ENCODE measurements at places on chromosomes 4 and X.

GRCh38 chr4:90648791-90649190 is 521.6 kb downstream of the CCSER1 start:
- no peak for DNase-seq

DNA sequence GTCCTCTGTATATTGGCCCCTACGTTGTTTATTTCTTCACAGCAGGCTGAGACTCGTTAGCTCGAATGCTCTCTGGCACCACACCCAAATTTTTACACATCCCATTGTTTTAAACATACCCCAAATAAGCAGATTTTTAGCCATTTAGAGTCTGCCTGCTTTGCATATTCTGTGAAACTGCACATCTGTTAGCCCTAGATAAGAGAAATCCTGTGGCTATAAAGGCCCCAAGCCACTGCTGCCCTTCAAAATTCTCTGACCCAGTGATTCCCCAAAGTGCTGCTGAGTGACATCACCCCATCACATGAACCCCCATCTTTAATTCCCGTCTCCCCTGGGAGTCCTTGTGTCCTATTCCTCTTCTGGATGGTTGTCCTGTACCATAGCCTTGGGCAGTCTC is 20.8 kb downstream of the TEX13C start:
- no peak for DNase-seq

DNA sequence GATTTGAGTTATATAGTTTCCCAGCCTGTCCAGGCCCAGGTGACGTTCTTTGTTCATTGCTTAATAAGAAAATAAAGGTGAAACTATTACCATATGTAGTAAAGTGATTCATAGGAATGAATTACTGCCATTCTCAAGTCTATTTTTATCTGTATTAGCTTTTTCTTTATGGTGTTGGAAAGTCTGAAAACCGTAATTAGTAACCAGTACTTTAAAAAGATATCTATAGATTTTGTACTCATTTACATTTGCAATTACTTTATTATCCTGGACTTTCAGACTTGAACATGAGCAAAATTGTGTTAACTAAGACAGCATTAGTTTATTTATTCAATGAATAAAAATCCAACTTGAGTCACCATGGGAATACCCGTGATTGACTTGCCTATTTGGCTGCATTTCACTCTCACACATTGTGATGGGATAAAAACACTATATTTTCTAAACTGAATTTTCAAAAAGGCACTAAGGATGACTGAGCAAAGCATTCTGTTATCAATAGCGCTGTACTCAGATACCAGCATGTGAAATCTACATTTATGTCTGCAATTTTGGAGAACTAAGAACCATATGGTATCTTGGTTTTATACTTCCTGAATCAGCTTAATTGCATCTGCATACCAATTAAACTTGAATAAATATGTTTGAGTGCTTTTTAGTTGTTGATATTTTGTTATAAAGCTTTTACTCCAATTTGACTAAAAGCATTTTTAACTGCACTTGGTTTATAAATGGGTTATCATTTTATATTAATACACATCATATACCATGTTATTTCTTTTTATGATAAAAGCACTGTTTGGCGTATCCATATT is 154.6 kb downstream of the CCSER1 start:
- no peak for DNase-seq

DNA sequence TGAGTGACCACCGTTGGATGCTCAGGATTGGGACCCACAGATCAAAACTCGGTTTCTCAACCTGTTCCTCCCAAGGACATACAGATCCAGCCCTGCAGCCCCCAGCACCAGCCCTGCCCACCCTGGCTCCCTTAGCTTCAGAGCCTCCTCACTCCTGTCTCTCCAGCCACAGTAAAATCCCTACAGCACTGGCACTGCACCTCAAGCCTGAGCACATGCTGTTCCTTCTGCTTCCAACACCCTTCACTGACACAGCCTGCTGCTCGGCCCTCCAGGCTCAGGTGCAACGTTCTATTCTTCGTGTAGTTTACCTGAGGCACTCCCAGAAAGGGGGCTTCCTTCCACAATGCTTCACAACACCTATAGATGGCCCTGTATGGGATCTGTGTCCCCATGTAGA is 163.6 kb downstream of the EVC2 start:
- no peak for DNase-seq

DNA sequence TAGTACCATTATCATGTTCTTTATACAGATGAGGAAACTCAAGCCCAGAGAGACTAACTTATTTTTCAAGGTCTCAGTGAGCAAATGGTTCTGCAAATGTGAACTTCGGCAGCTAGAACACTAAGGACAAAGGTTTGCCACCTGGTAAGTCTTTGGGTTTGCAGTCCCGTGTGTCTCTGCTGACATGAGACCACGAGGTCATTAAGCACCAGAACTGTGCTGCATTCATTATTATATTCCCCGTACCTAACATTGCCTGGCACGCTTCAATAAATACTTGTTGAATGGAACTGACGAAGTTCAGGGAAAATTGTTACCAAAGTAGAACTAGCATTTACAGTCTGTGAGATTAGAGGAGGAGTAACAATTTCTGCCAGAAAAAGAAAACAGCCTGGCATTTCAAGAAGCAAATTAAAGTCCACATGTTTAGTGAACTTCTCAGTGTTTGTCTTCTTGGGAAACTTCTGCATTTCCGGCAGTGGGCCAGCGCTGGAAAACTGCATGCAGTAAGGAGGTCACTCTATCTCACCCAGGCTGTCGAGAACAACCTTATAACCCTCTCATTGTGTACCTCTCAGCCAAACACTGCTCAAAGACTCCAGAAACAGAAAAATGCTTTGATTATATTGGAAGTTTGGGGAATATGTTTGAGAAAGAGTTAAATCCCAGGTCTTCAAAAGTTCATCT is 67.4 kb upstream of the CPEB2 start:
- DNase-seq: no peak

DNA sequence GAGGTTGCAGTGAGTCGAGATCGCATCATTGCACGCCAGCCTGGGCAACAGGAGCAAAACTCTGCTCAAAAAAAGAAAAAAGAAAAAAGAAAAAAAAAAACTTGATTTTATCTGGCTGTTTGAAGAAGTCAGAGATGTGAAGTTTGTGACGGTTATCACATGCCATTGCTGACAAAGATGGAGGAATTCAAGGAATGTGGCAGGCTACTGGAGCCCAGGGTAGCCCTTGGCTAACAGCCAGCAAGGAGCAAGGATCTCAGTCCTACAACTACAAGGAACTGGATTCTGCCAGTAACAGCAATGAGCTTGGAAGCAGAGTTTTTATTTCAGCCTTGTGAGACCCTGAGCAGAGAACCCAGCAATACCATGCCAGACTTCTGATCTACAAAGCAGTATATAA is 24.3 kb upstream of the TET2 start:
- no peak for DNase-seq

DNA sequence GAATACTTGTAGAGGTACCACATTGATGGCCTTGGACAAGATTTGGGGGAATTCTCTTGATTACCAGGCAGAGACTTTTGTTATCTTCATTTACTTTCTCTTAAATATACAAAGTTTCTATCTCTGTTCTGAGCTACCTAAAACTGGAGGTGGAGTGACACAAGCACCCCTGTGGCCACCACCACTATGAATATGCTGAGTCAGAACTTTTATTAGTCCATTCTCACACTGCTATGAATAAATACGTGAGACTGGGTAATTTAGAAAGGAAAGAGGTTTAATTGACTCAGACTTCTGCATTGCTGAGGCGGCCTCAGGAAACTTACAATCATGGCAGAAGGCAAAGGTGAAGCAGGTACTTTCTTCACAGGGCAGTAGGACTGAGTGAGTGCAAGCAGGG is 67.1 kb downstream of the RTL3 start:
- DNase-seq: no peak

GRCh38 chr4:135548711-135549110 is 1347.1 kb upstream of the PABPC4L start:
- no peak for DNase-seq

DNA sequence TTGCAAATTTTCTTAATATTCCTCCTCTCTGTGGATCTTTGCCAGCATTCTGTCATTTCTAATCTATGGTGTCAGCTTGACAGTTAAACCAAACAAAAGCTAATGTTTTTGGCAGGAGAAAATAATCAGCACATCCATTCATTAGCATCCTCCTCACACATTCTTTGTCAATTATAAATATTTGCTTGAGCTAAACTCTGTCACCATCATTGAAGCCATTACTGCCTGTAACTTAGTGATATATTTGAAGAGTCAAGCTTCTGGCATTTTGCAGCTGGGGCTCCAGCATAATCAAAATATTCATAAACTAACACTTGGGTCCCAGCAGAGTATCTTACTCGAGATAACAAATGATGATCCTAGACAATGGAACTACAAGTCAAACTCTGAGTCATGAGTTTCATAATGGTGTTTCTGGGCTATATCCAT is 126.1 kb downstream of the EIF4E start:
- no peak for DNase-seq

- no peak for DNase-seq
Measured at GRCh38 chr4:120435179-120435578, 368.5 kb upstream of the MAD2L1 start.

DNA sequence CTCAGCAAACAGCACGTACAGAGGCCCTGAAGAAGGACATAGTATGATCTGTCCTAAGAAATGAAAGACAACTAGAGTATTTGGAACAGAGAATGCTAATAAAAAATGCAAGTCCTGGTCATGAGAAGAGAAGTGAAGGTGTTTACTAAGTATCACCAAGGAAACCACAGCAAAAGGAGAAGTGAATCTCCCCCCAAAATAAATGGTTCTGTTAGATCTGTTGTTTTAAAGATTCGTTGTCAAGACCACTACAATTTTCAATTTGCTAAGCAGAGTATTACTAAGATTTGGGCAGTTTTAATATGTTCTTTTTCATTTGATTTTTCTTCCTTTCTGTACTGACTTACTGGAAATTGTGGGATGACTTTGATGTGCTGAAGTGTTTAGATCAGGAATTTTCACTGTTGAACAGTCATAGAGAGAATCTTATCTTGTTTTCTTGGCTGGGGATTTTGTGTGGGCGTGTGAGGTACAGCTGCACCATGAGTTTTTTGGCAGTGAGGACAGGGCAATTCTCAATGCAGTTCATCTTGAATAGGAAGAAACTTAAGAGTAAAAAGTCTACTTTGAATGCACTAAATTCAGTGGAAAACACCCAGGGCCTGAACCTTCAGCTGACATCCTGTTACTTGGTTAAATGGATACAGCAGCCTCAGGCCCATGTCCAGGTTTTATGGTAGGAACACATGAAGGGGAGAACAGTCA is 132.2 kb downstream of the STIM2 start:
- DNase-seq: no peak

DNA sequence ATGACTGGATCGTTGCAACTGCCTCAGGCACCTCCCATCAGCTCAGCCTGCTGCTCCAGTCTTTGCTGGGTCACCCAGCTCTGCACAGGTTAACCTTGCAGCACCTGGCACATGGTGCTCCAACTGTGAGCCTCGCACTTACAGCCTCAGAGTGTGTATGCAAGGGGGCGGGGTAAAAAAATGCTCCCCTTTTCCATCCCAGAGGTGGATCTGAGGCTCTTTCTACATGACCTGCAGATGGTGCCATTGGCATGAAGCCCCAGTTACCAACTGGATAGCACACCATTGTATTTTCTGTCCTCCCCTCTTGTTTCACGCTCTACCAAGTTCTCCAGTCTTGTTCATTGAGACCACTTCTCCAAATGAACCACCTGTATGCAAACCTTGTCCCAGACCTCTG is 46.2 kb upstream of the TRPC3 start:
- DNase-seq: no peak

DNA sequence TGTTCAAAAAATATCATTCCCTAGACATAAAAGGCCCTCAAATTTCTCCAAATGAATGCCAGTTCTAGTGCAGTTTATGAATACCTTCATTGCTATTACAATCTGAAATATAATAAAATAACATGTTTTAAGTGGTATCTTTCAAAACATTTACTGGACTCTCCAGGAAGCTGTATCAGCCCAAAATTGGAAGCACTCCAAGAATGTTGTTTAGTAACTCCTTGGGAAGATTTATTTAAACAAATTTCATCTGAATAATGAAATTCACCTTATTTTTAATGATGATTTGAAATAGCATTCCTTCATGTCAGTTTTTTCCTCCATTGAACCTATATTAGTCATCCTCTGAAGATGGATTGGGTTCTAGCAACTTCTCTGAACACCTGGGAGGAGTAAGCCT is 217.2 kb upstream of the PCDH18 start:
- DNase-seq: no peak

- DNase-seq: no peak
Measured at GRCh38 chrX:131058136-131058868, at the start of gene ARHGAP36. ARHGAP36 (plus strand) TSS chrX:131058346; CDS start chrX:131081666, 23,320 bp downstream.

- no peak for DNase-seq
Measured at GRCh38 chrX:119735467-119735866, 22.9 kb upstream of the SOWAHD start.

GRCh38 chrX:95728446-95728845 is 956.2 kb upstream of the DIAPH2 start:
- DNase-seq: no peak

DNA sequence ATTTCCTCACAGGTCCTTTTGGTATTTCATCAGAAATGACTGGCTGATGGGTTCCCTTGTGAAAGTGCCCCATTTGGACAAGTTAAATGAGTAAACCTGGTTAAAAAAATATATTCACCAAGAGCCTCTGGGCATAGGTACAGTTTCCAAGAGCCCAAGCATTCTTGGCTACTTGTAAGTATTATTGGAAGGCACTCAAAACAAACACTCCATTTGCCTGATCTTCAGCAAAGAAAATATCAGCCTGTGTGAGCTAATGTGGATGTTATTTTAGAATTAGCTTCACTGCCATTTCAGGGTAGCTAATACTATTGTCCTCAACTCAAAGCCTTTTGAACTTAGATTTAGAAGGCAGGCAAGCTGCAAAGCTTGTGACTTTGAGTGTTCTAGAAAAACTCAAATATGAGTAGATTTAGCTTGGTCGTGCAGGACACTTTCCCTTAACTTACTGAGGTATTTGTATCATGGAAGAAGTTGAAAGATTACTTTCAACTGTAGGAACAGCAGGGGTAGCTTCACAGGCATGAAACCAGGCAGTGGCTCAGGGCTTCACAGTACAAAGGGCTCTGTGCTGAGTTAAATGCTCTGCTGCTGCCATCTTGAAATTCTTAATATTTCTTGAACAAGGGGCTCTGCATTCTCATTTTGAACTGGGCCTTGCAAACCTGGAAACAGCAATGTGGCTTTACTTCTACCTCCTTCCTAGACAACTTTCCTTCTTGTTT is 177.2 kb downstream of the AMELX start:
- no peak for DNase-seq

DNA sequence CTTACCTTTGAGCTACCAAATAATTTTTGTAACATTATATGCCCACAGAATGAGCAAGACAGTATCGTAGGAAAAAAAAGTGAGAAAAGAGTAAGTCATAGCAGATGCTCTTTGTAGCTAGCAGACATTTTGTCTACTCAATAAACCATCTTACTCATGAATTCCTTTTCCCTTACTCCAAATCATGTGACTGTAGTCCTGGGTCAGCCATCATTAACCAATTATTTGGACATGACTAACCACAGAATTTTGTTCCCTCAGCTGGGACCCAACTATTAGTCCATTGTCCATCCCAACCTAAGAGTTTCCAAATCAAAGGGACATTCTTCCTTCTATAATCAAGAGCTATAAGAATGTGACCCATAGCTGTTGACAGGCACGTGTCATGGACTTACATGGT is 11.4 kb downstream of the UBE2D3 start:
- DNase-seq: no peak

- DNase-seq: no peak
Measured at GRCh38 chr4:48898733-48899431, 7.7 kb downstream of the OCIAD2 start.
